ENCODE measurements at places on chromosomes 2 and 18.

DNA sequence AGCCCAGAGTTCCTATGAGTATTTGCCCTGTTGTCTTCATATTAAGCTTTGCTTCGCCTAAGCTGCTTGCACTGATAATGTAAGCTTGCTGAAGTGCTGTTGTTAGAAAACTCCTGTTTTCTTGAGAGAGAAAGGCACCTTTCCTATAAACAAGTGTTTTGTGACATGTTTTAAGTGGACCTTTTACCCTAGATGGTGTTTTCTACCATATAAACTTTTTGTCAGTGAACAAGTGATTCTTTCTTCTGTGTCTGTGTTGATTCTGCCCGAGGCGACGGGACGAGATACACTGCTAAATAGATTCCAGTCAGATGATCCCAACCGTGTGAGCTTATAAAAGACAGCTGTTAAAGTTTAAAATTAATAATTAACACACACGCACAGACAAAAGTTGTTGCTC lies 24.1 kb downstream of the CABLES1 start:
- DNase-seq, result no peak

- DNase-seq, result no peak
Measured at GRCh38 chr2:235286622-235287374, 207.0 kb upstream of the AGAP1 start.

GRCh38 chr18:31576670-31577069 lies 15.0 kb upstream of the TTR start:
- no peak for DNase-seq

- DNase-seq, result no peak
Measured at GRCh38 chr2:203818656-203819055, 48.9 kb upstream of the CTLA4 start.

GRCh38 chr2:46309052-46309953 lies 12.1 kb downstream of the EPAS1 start:
- DNase-seq, result no peak

DNA sequence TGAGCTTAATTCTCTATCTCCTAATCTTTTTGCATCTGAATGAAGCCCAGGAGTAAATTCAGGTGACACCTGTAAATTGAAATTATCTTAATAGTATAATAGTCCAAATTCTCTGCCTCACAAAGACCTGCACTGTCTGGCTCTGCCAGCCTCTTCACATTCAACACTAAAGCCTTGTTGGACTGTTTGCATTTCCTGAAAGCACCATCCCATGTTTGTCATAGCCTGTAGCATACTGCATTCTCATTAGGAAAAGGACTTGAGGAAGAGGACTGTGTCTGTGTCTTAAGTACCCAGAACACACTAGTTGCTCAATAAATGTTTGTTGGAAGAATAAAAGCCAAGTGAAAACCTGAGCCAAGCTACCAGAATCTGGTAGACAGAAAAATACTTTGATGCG lies 42.9 kb upstream of the GRHL1 start:
- DNase-seq, result no peak
